HEK293T (cell line): ENCODE measurements at places on chromosomes 2 and 18.

DNA sequence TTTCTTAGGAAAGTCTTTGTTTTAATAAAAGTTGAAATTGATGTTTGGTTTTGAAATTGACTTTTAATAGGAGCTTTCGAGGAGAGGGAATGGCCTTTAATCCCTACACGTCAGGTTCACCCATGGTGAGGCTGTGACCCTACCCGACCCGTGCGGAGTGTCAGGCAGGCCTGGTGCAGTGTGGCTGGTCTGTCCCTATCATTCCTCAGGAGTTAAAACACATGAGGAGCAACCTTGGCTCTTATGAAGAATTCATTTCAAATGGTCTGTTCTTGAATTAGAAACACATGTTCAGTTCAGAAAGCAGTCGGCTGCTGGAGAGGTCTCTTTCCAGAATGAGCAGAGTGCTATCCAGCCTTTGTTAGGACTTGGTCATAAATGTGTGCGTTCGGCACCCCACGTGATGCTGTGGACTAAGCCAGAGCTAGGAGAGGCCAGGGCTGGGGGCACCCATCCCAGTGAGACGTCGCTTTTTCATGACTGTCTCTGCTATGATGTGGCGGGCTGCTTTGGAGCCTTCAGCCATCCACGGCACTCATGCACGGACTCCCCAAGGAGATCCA is 54.7 kb downstream of the EMILIN2 start:
- no peak for DNase-seq

GRCh38 chr2:202750763-202751427 is 116.1 kb downstream of the FAM117B start:
- DNase-seq, result no peak

- DNase-seq, result no peak
These were observed 296.3 kb downstream of the DYSF start for GRCh38 chr2:71749671-71750101.

- DNase-seq, result no peak
These were observed 89.9 kb upstream of the UBXN4 start for GRCh38 chr2:135651717-135652116.

DNA sequence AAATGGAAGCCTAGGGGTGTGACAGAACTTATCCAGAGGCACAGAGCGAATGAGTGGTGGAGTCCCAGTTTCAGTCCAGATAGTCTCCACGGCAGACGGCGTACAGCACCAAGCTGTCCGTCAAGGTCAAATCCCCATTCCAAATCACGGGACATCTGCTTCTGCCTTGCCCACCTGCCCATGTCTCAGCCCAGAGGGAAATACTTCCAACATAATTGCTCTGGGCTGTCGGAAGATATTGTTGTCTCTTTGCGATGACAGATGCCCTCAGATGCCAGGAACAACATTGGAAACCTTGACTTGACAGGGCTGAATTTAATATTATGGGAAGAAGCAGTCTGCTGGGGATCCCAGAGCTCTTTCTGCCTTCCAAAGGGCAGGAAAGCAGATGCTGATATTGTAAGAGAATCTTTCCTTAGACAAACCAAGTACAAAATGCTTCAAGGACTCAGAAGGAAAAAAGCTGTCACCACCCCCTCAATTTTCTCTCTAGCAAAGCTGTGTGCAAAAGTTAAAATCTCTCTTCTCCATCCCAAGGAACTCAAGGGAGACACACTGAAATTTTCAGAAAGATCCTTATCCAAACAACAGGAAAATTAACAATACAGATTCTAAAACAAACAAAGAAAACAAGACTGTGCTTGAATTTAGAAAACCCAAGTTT is 364.0 kb downstream of the LRATD1 start:
- DNase-seq, result no peak

GRCh38 chr2:4827836-4828235 is 864.3 kb upstream of the SOX11 start:
- no peak for DNase-seq
